ENCODE measurements at places on chromosomes 2 and 18. TPM values are rescaled to one million over a fixed set of nuclear protein-coding genes. Genes with fewer than 3 reads are reported as not detected.

- DNase-seq = no peak
These were observed 106.5 kb upstream of the ATP8B1 start for GRCh38 chr18:57909620-57910019.

GRCh38 chr18:8627107-8627472, 17.9 kb downstream of the RAB12 start:
- DNase-seq = no peak

GRCh38 chr2:85611217-85611704, 605 bp downstream of the C2orf68 start:
- no peak for DNase-seq

GRCh38 chr2:48939232-48939631, 183.7 kb upstream of the LHCGR start:
- no peak for DNase-seq

DNA sequence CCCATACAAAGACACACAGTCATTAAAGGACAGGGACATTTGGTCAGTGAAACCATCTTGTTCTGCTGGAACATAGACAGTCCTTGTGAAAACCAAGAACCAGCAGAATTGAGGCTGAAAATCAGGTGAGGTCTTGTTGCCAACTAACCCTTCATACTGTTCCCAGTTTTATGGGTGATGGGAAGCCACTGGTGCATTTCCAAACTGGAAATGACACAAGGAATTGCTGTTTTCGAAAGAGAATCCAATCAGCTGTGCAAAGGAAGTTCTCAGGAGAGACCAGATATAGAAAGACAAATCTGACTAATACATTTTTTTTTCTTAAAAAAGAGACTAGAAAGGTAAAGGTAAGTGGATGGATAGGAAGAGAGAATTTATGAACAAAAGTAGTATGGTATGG, 948.2 kb downstream of the TSN start:
- no peak for DNase-seq

The SULT1C2 gene
- not detected for total RNA-seq

Measured in fibroblast of villous mesenchyme (primary cell).